ENCODE measurements at places on chromosomes 2 and 18.

- no peak for DNase-seq
These were observed 19.9 kb downstream of the CDKL4 start for GRCh38 chr2:39223909-39224308.

GRCh38 chr2:11980809-11981208 lies 234.4 kb downstream of the LPIN1 start:
- DNase-seq, result no peak

GRCh38 chr2:179355881-179356280 lies 91.2 kb upstream of the SESTD1 start:
- DNase-seq, result no peak

DNA sequence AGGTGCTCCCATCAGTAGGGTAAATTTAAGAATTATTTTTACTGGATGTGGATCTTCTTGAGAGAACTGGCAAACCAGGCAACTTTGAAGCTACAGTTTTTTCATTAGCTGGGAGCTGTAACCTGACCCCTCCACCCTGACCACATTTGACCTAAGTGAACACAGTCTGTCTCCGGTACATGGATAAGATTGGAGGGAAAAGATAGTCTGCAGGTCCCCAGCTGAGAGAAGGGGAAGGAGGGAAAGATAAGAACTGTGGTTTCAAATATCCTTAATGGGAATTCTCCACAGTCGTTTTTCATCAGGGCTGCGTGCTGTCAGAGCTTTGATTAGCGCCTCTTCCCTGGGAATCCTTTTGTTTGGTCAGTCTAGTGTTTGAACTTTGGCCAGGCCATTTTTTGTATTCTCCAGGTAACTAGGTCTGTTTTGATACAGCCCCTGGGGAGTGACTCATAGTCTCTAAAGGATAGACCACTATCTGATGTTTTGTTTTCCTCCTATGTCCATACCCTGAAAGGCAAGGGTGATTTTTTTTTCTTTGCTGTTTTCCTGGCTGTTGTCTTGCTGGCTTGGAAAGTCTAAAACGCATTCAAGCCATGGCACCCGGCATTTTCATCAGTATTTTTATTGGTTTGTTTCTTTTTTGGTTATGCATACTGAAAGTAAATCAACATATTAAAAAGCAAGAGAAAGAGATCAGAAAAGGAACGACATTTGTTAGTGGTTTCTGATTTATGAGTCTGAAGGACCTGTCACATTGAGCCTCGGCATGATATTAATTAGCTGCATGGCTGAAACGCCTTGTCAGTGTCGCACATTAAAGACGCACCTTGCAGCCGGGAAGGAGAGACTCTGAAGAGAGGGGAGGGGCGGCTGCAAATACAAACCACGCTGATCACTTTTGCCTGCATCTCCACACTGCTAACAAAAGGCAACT lies 183.4 kb upstream of the FN1 start:
- no peak for DNase-seq

DNA sequence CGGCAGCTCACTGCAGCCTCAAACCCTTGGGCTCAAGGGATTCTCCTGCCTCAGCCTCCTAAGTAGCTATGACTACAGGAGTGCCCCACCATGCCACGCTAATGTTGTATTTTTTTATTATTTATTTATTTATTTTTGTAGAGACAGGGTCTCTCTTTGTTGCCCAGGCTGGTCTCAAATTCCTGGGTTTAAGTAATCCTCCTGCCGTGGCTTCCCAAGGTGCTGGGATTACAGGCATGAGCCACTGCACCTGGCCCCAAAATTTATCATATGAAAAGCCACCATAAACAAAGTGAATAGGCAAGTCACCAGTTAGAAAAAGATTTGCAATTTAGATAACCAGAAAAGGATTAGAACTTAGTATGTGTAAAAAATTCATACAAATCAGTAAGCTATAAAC lies 138.6 kb upstream of the NCK2 start:
- DNase-seq, result no peak

DNA sequence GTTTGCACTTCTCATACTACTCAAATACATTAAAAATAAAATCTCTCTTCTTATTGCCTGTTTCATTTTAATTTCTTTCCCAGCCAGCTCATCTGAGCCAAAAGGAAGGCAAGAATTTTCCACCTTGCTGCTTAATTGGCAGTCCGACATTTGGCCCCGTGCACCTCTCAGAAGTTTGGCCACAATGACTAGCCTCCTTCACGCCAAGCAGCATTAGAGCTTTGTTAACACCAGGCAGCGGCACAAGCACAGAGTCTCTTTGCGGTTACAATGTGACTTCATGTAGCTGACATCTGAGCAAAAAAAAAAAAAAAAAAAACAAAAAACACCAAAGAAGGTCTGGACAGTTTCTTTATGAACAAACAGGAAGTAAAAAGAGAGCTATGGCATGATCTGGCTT lies 248.9 kb downstream of the OSR1 start:
- DNase-seq, result no peak

GRCh38 chr18:68298330-68298729 lies 416.6 kb downstream of the TMX3 start:
- DNase-seq, result no peak

All from HL-60 (cell line).